H9 (cell line): ENCODE measurements at places on chromosomes 3 and 15. TPM values are rescaled to one million over a fixed set of nuclear protein-coding genes. Genes with fewer than 3 reads are reported as not detected.

DNA sequence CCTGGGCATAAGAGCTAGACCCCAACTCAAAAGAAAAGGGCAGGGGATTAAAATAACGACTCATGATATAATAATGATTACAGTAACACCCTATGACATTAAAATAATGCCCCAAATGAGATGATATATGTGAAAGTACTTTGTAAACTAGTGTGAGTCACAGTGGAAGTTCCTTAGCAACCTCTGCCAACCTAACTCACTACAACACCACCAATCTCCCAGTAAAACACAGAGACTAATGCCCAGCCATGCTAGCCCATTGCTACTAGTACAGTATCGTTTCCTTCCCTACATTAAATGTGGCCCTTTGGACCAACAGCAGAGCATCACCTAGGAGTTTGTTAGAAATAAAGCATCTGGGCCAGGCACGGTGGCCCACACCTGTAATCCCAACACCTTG is 11.2 kb upstream of the ADAMTS7 start:
- DNase-seq: no peak

DNA sequence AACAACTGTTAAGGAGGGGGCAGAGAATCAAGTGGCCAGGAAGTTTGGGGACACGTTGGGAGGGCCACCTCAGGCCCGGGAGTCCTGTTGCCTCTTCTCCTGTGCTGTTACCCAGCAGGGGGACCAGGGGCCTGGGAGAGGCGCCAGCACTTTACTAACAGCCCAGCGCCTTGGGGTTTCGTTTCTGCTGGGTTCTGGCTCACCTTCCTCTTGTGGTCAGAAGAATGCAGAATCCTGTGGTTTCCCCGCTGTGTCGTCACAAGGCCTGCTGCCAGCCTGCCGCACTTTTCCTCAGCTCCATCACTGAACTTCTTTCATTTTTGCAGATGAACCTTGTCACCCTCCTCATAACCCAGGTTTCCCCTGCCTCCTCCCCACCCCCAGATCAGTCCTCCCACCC is 67.7 kb downstream of the SLC30A4 start:
- no peak for DNase-seq

DNA sequence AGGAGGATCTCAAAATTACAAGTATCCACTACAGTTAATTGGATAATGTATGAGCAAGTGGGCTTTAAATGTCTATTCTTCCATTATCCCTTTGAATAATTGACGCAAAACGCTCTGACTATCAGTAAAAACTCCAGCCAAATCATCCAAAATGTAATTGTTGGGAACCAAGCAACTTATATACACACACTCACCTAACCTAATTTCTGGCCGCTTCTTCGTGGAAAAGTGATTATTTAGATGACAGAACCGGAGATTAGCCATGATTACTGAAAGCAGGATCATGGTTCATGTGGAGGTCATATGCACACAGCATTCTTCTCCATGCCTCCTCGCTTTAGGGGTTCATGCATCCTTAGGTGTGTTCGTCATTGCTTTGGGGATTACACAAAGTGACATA is 992.4 kb downstream of the NAALADL2 start:
- no peak for DNase-seq

- no peak for DNase-seq
Measured at GRCh38 chr15:33440900-33441299, 130.1 kb downstream of the RYR3 start.

DNA sequence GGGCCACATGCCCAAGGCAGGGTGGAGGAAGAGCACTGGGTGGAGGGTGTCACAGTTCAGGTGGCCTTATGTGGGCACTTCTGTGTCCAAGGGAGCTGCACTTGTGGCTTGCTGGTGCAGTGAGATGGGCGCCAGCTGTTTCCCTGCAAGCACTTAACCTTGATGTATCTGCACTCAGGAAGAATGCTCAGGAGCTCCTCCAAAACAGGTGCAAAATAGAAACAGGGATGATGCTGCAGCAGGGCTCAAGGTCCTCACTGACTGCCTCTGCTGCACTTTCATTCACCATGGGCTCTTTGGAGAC is 151.3 kb downstream of the CADPS start:
- no peak for DNase-seq

DNA sequence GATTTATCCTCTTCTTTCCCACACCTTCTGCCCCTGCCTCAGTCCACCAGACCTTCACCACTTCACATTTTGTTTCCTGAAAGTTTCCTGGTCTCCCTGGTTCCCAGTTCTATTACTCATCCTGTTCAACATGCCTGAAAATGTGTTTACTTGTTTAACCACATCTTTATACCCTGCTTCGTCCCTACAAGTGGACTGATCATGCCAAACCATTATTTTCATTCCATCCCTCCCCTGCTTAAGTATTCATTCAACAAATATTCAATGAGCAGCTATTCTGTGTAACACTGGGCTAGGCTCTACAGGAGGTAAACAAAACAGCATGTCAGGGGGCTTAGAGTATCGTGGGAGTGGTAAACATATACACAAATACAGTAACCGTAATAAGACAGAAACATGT is 5.5 kb downstream of the MYO5A start:
- no peak for DNase-seq

GRCh38 chr3:79041621-79042020 is 726.2 kb downstream of the ROBO1 start:
- DNase-seq: no peak

DNA sequence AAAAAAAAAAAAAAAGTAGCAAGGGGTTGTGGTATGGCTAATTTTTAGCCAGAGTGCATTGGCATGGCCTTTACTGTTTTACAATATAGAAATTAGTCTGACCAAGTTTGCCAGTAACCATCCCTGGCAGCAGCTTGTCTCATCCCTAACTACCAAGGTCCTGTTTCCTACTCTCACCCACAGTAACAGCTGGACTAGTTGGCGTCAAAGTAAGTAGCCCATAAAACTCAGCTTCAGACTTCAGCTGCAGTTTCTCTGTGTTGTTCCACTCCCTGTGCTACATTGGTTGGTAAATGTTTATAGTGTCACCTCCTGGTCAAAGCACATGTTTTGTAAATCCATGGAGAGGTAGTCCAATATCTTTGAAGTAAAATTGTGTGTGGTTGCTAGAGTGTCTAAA is 691.3 kb downstream of the ZPLD1 start:
- DNase-seq: no peak

DNA sequence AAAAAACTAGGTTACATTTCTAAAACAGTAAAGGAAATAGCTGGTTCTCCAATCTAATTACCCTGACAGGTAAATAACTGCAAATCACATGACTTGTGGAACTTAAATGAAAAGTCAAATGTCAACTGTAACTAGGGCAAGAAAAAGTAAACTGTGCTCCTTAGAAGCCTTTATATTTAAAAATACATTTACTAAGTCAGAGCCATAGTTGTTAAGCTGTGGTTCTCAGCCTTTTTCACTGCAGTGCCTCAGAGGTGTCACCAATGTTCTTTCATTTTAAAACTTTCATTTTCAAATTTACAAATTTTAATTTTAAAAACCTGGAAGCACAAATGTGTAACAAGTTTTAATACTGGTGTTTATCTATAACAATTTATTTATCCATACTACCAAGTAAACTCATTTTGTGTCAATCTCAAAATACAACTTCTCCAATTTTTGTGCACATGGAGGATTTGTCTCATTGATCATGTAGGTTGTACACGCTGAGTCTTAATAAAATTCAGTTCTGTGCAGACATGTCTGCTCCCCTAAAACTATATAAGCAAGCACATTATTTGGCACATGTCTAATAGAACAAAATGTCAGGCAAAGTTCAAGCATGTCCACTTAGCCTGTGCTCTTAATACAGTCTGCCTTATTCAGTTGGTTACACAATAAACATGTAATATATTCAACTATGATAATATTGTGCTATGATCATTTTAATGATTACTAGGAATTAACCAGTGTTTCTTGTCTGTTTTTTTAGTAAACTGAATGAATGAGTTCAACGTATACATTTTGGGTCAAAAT is 70.4 kb downstream of the DLG1 start:
- no peak for DNase-seq

GRCh38 chr15:48414015-48414414 is 82.8 kb downstream of the DUT start:
- no peak for DNase-seq

- DNase-seq: no peak
Measured at GRCh38 chr3:142844339-142844977, 44.4 kb downstream of the PCOLCE2 start.

DNA sequence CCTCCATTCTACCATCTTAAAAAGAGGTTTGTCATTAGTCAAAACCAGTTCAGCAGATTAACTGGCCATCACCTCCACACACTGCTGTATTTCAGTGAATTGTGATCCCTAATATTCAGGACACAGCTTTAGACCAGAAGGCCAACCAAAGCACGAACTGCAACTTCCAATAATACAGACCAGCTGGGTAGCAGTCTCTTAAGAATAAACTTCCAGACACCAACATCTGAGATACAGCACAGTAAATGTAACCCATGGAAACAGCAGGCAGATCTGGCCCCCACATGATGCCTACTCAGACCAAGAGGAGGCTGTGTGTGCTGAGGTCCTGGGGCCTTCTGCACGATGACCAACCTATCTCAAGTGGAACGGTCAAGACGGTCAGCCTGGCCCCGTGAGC is 34.9 kb downstream of the SPATA12 start:
- no peak for DNase-seq

DNA sequence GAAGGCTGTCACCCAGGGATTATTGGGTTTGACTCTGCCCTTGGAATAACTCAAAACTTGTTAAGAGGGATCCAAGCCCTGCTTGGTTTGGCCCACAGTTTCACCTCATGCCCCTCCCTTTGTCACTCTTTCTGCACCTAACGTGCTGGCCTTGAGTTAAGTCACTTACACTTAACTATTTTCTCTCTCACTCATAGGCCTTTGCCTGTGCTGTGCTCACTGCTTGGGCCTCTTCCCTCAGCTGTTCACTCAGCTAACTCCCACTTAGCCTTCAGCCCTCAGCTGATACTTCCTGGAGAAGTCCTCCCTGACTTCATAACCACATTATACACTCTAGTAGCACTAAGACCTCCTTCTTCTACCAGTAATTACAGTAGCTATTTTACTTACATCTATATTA is 133.3 kb downstream of the CMSS1 start:
- no peak for DNase-seq

DNA sequence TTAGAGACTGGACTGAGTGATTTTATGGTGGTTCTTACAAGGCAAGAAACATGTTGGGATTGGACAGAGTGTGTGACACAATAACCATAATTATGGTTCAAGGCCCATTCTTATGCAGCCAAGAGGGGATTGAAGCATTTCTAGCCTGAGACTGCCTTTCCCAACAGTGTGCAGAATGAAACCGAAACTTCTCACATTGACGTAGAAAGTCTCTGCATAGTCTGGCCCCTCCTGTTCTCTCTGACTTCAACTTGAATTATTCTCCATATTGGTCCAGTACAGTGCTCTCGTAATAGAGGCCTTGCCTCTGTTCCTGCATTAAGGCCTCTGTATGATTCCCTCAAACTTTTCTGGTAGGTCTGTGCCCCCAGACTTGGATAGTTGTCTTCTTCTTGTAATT is 138.3 kb downstream of the DIPK2A start:
- DNase-seq: no peak

- DNase-seq: no peak
Measured at GRCh38 chr3:33318710-33319380, 41.6 kb downstream of the FBXL2 start.

GRCh38 chr15:78212546-78213424 is 21.6 kb downstream of the ACSBG1 start:
- no peak for DNase-seq

GRCh38 chr15:85986741-85987140 is 92.9 kb upstream of the AGBL1 start:
- no peak for DNase-seq

BCL6 gene
- 3.4 and 4.1 TPM in 2 replicates for total RNA-seq

CX3CR1 gene
- 0.09 TPM in 1 of 2 replicates, not detected in the other for total RNA-seq

ADAMTS9 gene
- total RNA-seq: 0.18 and 0.46 TPM in 2 replicates

LCTL gene
- total RNA-seq: 1.8 and 2.3 TPM in 2 replicates

PLIN1 gene
- total RNA-seq: 0.09 TPM in 1 of 2 replicates, not detected in the other

CPLX3 gene
- total RNA-seq: not detected in 2 replicates
